ENCODE measurements at places on chromosomes 7 and 10.

DNA sequence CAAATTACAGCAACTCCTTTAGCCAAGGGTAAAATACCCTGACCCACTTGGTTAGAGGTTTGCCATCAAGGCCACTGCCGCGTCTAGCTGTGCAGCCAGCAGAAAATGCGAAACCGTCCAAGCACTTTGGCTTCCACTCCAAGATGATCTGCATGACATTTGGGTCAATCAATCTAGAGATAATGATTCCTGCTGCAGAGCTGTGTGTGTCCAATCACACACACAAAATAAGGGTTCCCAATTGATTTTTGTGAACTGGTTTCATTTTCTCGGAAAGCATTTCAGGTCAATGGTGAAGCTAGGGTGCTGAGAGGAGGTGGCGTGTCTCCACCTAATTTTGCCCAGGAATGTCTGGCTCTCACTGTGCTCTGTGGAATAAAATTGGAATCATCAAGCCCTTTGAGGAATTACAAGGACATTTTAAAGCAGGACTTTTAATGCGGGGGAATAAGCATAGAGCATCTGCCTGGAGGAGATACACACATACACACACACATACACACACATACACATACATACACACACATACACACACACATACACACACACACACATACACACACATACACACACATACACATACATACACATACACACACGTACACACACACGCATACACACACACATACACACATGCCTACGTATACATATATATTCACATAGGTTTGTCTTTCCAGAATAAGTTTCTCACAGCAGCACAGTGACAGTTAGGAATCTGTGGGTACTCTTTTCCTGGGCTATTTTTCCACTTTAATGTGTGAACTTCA, 59.5 kb downstream of the ACADSB start:
- no peak for DNase-seq

DNA sequence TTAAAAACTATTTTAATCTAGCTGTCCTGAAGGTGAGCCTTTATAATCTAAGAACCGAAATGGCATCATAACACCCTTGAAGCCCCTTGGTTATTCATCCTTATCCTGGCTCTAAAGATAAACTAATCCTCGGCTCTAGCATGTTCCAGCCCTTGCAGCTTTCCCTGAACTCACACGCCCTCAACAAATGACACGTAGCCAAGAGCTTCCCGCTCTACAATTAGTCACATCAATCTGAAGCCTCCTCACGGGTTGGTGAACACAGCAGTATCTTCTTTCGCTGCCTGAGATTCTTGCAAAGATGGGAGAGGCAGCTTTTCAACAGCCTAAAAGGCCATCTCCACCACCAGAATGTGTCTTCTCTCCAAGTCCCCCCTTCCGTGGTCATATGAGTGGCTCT, 4.1 kb downstream of the FRMD4A start:
- DNase-seq, result no peak

DNA sequence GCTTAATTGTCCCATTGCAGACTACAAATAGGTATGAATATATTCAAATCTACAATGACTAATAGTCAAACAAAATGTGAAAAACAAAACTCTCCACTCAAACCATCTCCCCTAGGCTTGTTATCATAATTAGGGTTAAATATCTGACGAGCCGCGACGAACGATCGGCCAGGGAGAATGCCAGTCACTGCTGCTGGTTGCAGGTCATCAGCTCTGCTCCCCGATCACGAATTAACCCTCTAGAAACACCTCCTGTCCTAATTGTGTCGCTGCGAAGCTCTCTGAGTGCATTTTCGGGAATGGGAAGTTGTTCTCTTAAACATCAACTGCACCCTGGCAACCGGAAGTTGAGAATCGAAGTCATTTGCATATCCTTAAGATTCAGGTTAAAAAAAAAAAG, 167.3 kb downstream of the TCERG1L start:
- DNase-seq, result no peak

GRCh38 chr7:31896925-31897324, 173.3 kb downstream of the PDE1C start:
- DNase-seq, result no peak

DNA sequence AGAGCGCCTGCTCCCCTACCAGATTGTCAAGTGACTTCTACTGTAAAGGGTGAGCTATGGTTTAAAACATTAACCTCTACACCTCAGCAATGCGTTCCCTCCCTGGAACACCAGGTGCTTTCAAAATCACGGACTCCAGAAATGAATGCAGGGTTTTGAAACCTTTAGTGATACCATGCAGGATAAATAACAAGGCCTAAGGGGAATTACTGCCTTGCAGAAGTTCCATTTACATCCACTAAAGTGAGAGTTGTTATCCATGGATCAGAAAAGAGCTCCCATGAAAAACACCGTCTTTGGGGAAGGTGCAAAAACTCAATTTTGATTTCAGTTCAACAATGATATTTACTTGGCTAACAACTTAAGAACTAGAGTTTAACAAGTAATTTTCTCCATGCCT, 4.0 kb downstream of the FZD8 start:
- no peak for DNase-seq

DNA sequence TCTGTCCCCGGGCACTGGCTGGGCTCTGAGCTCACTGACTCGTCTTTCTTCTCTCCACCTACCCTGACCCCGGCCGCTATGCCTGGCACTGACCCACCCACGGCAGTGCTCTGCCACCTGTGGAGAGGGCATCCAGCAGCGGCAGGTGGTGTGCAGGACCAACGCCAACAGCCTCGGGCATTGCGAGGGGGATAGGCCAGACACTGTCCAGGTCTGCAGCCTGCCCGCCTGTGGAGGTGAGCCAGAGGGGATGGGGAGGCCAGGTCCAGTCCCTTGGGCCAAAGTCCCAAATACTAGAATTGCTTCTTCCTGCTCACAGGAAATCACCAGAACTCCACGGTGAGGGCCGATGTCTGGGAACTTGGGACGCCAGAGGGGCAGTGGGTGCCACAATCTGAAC, 27.3 kb downstream of the TBATA start:
- no peak for DNase-seq

DNA sequence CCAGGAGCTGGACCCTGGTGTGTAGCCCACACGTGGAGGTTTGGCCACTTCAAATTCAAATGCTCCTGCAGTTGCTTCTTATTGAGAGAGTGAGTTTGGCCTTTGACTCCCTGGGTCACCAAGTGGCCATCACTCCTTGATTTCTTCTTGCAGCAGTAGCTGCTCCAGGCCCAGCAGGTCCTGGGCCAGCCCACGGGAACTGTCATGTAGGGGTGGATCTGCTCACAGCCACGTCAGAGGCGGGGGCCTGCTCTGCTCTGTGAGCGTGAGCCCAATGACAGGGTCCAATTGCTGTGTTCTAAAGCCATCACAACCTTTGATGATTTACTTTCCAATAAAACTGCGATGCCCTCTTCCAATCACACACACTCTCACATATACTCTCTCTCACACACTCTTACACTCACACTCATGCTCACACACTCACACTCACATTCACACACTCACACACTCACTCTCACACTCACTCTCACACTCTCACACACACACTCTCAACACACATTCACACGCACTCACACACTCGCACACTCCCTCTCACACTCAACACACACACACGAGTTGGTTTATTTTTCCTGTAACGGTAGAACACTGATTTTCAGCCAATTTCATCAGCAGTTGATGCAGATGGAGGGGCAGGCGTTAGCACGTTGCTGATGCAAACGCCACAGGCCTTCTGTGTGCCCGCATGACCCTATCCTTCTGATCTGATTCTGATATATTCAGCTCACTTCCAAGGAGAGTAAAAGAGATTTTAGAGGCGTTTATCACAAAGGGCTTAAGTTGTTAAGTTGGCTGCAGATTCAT, 210.7 kb upstream of the PPP2R2D start:
- DNase-seq, result no peak

GRCh38 chr10:130941886-130942285, 369.6 kb downstream of the TCERG1L start:
- DNase-seq, result no peak

DNA sequence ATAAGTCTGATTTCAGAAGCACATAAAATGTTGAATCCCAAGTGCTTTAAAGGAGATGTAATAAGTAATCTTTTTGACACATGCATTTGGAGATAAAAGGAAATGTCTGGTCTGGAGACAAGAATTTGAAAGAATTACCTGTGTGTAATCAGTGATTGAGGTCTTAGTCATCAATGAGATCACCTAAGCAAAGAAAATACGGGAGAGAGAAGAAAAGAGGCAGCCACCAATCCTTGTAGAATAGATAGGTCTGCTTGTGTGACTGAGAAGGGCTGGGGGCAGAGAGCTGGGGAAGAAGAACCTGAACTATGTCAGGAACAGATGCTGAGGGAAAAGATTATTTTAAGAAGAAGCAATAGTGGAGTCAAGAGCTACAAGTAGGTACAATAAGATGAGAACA, 49.3 kb upstream of the ITPRID1 start:
- no peak for DNase-seq

- no peak for DNase-seq
These were observed 66.5 kb downstream of the CDK6 start for GRCh38 chr7:92769844-92770243.

DNA sequence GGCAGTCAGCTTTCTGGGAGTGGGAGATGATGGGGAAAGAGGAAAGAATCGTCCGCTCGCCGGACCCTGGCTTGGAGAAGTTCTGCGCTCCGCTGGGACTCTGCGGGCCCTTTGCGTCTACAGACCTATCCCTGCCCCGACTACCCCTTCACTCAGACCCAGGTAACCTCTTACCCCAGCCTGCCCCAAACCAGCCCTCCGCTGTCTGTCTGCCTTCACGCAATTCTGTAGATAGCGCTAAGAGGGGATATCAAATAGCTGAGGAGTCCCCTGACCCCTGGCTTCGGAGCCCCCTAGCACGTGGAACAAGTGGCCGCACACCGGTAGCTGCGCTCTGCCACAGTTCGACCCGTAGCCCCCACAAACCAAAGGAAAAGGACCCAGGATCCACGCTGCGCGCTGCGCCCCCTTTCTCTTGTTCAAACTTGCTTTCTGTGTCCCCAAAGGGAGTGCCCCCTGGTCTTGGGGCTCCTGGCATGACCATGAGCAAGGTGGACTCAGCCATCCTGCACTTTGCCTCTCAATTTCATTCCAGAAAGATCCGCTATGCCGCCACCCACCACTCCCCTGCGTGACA, 7.0 kb downstream of the HOXA4 start:
- no peak for DNase-seq

GRCh38 chr7:30841801-30842541, 69.7 kb upstream of the AQP1 start:
- DNase-seq, result no peak

- no peak for DNase-seq
These were observed 198.2 kb downstream of the FANK1 start for GRCh38 chr10:126094537-126094936.

DNA sequence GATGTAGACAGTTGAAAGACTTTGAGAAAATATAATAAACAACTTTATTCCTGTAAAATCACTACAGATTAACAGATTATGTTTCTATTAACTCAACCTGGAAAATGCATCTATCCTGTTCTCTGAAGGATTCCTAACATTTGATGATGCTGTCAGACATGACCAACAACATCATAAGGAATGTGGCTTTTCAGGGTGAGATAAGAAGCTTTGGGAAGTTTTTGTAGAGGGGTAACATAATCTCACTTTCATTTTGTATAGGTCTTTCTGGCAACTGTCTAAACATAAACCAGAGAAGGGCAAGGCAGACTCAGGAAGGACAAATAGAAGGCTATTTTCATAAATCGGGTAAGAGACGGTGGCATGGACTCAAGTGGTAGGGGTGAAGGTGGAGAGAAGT, 112.2 kb downstream of the TES start:
- no peak for DNase-seq

DNA sequence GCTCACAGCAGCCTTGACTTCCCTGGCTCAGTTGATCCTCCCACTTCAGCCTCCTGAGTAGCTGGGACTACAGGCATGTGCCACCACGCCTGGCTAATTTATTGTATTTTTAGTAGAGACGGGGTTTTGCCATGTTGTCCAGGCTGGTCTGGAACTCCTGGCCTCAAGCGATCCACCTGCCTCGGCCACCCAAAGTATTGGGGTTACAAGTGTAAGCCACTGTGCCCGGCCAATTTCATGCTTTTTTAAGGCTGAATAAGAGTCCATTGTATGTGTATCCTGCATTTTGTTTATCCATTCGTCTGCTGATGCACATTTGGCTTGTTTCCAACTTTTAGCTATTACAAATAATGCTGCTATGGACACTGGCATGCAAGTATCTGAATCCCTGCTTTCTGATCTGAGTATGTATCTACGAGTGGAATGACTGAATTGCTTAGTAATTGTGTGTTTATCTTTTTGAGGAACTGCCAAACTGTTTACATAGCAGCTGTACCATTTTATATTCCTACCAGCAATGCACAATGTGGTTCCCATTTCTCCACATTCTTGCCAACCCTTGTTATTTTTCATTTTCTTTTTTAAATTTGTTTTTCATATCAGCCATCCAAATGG, 37.3 kb upstream of the TPST1 start:
- DNase-seq, result no peak

DNA sequence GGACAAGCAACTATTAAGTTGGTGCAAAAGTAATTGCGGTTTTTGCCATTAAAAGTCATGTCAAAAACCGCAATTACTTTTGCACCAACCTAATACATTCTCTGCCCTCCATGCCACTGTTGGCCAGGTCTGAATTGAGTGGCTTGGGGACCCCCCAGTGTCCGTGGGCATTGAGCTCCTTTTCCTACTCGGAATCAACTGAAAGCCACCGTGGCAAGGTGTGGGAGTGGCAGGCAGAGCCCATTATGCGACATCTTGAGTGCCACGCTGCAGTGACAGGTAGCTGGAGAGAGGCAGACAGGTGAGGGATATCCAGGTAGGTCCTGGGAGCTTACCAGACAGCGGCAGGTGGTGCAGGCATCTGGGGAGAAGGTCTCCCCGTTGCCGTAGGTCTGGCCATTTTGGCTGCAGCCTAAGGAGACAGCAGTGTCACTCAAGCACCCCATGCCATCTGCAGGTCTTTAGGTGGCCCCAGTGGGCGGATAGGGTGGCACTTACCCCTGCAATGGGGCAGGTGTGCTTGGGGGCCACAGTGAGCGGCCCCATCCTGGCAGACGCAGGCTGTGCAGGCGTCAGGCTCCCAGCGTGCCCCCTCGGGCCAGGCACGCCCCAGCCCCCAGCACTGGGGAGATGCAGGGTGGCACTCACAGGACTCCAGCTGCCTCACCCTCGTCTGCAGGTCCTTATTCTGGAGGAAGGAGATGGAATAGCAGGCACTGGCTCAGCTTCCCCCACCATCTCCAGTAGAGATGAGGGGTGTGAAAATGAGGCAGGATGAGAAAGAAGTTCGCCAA, 3.5 kb downstream of the KCP start:
- DNase-seq, result no peak

- DNase-seq, result no peak
These were observed 69.2 kb downstream of the PHYHIPL start for GRCh38 chr10:59245686-59246085.

- DNase-seq, result no peak
These were observed 27.9 kb upstream of the DPYSL4 start for GRCh38 chr10:132158823-132159222.
